NCI-H2171 (cell line): ENCODE measurements at places on chromosomes 4 and X.

- DNase-seq: no peak
Observed at GRCh38 chr4:165380805-165381204, 2.0 kb downstream of the CPE start.

- no peak for DNase-seq
Observed at GRCh38 chr4:52408032-52408431, 251.1 kb downstream of the USP46 start.

DNA sequence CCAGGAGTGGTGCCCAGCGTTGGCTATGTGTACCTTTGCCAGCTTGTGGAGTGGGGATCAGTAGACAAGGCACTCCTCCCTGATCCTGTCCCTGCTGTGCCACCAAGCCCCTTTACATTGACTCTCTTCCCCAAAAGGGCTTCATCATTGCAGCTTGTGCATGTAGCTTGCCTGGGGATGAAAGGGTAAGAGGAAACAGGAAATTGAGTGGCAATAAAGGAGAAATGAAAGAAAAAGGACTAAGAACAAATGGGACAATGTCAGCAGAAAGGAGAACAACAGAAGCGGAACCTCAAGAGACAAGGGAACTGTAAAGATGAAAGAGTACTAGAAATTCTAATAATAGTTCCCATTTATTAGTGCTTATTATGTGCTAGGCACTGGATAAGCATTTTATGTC lies 8.7 kb upstream of the IL13RA1 start:
- no peak for DNase-seq

GRCh38 chr4:118180776-118181175 lies 146.5 kb downstream of the NDST3 start:
- DNase-seq: no peak

GRCh38 chr4:88674979-88675378 lies 22.6 kb downstream of the NAP1L5 start:
- DNase-seq: no peak

DNA sequence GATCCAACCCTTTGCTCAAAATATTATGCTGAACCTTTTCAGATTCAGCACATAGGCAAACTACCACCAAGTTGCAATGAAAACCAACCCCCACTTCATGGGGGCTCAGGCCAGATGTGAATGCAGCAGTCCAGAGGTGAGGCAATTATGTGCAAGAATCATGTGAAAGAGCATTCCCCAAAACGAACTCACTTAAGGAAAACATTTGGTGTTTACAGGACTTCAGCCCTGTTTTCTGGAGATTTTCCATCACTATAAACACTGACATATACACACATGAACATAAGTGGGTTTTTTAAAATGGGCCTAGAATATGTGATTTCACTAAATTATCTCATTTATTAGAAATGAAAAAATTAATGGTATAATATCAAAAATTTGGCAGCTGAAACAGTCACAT lies 31.5 kb downstream of the BMP3 start:
- DNase-seq: no peak

DNA sequence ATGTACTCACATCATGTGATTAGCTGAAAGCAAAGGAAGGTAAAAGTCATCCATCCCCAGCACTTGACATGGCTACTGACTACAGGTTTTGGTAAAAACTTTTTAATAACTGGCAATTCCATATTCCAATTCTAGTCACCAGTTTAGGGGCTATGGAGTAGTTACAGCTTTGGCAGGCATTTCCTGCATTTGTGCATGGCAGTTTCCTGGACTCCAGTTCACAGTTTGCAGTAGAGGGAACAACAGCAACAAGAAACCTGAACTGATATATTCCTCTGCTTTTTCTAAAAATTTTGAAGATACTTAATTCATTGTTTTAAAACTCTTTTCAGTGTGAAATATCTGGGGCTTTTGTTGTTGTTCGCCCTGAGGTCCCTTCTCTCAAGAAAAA lies 184.3 kb downstream of the PPP3CA start:
- DNase-seq: no peak

DNA sequence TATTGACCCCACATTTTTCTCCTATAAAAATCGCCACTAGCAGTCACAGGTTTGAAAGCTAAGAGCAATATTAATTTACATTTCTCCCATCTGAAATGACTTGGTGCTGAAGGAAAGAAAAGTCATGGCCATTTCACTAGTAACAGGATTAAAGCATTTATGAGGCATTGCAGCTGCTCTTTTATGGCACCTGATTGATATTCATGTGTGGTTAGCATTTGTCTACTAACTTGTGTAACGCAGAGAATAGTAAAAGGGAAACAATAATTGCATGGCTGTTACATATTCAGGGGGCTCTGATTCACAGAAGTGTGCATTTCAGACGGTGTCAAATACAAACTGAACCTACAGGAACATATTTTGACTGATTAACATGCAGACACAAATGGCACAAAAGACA lies 5.2 kb downstream of the PCDH19 start:
- DNase-seq: no peak

DNA sequence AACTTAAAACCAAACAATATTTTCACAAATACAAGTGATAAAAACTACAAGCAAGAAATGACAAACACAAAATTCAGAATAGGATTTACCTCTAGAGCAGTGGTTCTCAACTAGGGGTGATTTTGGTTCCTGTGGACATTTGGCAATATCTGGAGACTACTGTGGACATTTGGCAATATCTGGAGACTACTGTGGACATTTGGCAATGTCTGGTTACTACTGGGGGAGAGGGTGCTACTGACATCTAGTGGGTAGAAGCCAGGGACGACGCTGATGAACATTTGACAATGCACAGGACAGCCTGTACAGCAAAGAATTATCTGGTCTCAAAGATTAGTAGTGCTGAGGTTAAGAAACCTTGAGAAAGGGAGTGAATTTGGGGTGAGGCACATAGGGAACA lies 169.8 kb downstream of the CLCN4 start:
- DNase-seq: no peak

- no peak for DNase-seq
Observed at GRCh38 chrX:13855689-13856450, 39.0 kb upstream of the GPM6B start.

- DNase-seq: no peak
Observed at GRCh38 chr4:17324386-17324830, 187.5 kb downstream of the QDPR start.

DNA sequence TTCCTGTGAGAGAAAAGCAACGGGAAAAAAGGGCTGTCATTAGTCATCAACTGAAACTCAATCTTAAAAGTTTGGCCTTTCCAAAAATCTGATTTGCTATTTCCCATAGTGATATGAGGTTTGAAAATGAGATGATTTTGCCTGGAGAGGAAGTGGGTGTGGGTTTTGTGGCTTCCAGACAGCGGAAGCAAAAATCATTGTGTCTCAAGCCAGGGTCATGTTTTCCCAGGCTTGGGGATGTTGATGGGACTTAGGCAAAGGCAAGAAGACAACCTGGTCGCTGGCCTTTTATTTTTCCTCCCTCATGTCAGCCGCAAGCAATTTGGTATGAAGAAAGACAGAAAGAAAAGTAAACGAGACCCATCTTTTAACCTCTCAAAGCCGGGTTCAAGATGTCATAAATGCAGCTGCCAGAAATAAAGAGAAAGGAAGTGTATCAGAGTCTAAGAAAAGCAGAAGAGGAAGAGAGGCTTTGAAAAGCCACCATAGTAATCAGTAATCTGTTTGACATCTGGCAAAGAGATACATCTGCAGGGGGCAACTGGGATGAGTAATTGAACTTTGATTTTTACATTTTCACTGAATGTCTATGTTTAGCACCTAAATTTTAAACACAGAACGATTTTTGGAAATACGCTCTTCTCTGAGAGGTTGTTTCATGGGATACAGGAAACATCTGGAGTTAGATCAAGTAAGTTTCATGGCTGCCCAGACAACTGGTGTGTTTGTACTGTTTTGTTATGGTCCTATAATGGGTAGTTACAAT lies 521.6 kb upstream of the SLIT2 start:
- DNase-seq: no peak

DNA sequence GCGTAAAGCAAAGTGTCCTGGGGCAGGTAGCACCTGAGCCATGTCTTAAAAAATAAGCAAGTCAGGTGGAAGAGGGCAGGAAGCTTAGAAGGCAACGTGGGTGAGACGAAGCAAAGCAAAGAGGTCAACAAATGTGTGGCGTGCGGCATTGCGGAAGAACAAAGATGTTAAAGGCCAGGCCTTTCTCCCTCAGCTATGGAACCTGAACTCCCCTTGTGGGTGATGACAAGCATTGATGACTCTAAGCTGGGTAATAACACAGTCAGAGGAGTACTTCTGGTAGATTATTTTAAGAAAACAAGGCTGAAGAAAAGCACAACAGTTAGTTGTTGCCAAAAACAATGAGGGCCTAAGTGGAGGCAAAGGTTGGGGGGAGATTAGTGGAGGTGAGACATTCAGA lies 29.0 kb upstream of the SORBS2 start:
- no peak for DNase-seq

- DNase-seq: no peak
Observed at GRCh38 chrX:108304210-108304609, 134.0 kb downstream of the COL4A6 start.

DNA sequence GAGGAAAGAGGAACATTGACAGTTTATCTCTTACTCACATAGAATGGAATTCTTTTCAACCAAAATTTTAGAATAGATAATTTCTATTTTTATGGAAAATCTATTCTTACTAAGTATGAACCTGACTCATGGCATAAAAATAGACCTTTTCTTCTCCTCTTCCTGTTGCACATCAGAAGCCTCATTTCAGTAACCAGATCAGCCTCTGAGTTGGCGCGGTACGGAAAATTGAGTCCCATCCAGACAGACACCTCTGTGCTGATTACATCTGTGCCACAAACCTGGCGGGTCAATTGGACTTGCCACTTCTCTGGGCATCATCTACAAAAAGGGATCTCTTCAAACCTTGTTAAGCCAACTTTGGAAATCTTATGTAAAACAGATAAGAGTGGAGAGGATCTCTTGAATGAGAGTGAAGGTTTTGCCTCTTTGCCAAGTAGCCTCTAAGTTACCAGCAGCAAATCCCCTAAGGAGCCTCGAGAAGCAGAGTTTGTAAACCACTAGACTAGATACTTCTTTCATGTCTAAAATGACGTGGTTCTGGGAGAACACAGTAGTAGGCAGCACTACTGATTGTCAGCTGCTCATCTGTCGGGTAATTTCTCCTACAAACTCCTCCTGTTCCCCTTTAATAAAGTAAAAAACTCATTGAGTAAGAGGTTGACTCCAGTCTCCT lies 37.4 kb downstream of the TENM3 start:
- no peak for DNase-seq

DNA sequence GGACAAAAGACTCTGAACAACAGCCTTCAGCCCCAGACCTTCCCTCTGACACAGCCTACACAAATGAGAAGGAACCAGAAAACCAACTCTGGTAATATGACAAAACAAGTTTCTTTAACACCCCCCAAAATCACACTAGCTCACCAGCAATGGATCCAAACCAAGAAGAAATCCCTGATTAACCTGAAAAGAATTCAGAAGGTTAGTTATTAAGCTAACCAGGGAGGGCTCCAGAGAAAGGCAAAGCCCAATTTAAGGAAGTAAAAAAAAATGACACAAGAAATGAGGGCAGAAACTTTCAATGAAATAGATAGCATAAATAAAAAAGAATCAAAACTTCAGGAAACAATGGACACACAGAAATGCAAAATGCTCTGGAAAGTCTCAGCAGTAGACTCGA lies 224.0 kb downstream of the TRIML1 start:
- DNase-seq: no peak
